Renal cortex interstitium (tissue), 15 donors: ENCODE measurements at places on chromosomes 2 and 18.

DNA sequence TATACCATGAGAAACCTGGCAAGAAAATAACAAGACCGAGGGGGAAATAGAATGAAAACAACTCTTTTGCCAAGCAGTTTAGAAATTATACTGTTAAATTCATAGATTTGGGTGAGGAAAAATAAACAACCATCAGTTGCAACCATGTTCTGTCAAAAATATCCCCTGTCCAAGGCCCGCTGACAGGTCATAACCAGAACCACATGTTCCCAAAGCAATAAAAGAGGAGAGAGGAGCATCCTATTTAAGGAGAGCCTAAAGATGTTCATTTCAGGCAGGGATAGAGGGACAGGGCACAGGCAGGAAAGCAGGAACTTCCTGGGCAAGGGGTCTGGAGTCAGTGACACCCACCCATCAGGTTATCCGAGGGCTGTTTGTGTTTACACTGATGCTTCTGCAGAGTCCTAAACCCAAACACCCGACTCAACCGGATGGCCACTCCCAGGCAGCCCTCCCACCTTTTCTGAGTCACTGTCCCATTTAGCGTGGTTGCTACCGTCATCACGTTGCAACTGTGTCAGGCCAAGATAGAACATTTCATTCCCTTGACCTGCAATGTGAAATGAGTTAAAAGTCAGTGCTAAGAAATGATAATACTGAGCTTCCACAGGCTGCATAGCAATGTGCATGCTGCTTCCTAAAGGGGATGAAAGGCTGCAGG lies 468.3 kb upstream of the RAB12 start:
- no peak for DNase-seq

DNA sequence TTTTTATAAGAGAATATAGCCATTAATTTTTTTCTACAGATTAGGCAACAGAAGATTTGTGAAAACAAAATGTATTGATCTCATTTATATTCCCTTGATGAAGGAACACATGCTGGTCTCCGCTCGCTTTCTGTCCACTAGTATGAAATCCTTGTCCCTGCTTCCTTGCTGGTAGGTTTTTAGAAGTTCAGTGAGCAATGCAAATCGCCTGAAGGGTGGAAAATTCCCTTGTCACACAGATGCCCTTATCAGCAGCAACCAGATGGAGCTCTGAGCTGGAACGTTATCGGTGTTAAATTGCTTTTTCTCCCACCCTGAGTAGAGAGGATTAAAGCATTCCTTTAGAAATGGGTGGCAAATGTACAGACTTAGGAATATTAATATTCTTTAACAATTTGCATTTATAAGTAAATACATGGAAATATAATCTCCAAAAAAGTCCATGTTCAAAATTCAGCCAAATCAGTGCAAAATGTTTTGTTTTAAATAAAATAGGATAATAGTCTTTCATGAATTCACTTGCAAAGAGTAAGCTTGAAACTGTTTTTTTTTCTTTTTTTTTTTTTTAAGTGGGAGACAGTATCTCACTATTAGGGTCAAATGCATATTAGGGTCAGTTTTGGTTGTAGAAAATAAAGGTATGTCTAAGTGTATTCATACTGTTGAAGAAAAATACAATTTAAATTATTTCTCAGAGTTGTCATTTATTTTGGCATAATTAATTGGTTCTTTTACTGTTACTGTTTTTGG lies 164.0 kb upstream of the MYO3B start:
- no peak for DNase-seq

DNA sequence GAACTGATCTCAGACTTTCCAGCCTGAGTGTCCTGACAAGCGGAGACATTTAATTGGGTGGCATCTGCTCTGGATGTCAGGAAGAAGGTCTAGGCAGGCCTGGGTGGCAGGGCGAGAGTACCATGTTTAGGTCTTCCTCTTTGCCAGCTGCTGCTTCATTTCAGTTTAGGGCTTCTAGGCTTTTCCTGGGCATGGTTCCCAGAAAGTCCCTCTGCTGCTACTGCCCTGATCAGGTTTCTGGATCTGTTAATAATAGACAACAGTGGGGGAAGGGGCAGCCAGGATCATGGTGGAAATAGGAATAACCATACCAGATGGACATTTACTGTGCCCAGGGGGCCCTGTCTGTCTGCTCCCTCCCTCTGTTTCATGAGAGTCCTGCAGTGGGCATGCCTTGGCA lies 2.3 kb upstream of the PLCD4 start:
- DNase-seq = no peak

DNA sequence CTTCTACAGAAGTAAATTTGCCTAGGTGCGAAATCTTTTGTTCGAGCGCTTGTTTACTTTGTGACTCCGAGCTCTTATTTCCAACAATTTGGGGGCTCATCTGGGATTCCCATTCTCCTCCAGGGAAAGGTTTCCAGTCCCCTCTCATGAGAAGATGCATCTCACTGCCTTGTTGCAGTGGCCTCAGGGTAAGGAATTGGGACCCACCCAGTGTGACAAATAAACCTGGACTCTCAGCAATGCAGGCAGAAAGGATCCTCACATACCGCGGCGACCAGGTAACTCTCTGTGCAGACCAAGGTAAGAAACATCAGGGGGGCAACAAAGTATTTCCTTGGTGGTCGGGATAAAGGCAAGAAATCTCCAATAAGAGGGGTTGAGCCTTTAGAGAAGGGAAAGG lies 1169.3 kb downstream of the DSC3 start:
- no peak for DNase-seq

DNA sequence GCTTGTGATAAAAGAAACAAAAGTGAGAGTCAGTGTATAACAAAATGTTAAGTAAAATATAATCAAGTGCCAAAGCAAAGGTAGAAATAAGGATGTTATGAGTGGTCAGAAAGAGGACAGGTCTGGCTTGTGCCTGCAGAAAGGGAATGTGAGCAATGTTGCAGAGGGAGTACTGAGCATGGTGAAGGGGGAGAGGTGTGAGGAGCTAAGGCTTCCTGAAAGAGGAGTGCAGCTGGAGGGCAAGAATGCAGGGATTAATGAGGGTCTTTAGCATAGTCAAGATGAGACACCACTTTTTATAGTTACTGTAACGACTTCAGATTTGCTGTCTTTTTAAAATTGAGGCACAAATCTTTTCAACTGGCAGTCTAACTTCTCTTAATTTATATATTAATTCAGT lies 22.0 kb upstream of the FIGN start:
- DNase-seq = no peak

DNA sequence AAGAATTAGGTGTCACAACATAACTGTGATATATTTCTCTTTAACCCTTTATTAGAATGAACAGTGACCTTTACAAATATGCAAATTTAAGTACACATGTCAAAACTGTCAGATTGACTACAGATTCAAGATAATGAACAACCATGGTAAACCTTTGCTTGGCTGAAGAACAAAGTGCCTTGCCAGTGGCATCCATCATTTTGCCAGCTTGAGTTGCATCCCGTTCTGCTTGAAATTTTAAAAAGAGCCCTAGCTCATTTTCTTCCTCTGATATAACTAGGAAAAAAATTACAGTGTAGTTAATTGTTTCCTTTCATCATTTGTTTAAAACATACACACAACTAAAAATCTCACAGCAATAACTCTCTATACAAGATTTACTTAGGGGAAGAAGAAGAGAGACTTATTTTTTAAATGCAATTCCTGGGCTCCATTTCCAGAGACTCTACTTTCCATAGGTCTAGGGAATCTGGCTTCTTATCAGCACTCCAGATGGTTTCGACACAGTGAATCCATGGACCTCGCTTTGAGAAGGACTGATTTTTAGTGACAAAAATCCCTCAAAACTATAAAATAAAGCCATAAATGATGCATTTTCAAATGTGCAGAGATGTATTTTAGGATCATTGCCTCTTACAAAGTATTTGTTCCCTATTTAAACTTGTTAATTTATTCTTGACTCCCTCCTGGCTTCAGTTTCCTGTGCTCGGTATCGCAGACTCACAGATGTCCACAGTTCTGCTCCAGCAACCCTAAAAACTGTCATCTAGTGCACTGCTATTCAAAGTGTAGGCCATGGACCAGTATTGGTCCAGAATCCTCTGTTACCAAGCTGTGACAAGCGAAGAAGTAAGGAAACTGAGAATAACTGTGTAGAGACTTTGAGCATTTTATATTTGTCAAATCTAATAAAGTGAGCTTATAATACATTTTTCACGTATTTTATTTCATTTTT lies 50.1 kb downstream of the ICA1L start:
- no peak for DNase-seq

DNA sequence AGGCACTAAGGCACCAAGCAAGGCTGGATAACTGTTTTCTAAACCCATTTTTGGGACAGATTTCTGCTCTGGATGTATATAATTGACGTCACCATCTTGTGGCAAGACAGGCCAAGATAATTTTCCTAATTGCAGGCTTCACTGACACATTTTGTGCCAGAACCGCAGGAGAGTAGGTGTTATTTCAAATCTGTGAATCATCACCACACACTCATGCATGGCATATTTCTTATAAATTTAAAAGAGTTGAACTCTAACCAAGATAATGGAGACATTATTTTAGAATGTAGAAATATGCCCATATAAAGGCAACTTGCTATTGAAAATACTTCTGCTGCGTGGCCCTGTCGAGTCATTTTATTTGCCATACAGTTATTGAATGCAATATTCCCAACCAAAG lies 68.3 kb upstream of the ACYP2 start:
- DNase-seq = no peak

DNA sequence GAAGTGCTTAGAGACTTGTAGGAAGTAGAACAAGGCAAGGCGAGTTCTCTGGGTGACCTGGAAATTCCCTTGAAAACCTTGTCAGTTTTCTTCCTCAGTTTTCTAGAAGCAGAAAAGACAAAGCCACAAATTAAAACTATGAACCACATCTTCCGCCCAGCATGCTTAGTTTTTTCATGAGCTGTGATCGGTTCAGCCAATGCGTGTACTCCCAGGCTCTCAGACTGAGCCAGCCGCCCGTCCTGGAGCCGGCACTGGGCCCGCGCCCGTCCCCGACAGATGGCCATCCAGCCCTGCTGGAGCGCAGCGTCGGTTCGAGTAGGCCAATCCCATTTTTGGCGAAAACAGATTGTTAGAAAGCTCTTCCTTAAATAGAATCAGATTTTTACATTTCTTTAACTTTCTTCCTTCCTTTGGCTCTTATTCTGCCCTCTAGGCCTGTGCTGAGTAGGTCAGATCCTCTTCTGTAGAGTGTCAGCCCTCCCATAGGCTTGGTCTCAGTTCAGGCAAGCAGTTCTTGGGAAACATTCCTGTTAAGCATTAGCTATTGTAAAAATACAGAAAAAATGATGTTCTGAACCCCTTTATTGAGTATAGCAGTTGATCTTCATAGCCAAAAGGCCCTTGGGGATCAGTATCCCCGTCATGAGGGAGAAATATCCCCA lies 112.5 kb downstream of the NCK2 start:
- DNase-seq = no peak

DNA sequence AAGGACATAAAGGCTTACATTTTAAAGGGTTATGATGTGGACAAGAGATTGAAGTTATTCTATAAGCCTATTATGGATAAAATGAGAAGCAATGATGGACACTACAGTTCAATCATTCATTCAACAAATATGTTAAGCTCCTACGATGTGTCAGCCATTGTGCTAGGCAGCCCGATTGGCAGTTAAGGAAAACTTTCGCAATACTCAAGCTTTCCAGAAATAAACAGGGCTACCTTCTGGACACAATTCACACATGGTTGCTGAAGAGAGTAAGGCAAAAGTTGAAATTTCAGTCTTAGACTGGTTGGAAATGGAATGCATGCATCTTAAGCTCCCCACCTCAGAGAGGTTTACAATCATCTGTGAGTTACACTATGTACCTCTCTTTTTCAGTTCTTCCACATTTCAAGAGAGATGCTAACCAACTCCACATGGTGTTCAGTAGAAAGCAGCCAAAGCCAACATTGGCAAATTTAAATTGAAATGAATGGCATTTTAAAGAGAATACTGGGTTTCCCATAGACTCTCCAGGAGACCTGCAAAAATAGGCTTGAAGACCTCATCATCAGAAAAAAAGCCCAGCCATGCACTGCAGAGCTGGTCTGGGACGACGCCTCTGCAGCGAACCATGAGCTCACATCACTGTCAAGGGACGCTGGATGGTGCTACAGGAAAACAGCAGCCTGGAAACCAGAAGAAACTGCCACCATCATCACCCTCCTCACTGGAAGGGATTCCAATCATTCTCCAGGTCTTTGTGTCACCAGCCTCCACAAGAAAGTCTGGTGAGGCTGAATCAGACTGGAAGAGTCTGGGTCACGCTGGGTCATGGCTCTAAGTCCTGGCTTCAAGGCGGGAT lies 276.3 kb downstream of the AFF3 start:
- DNase-seq = no peak

DNA sequence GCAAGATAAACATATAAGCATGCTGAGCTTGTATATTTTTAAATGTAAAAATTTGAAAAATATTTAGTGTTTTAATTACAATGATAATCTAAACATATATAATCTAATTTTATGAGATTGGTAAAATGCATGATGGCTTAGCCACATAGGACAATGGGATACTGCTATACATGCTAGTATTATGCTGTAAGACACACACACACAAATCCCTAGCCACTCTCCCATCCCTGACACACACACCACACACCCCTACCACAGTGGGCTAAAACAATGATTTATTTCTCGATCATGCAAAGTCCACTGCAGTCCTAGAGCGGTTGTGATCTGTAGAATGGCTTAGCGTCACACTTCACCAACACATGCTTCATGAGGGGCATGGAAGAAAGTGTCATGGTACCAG lies 36.3 kb upstream of the AP1S3 start:
- DNase-seq = no peak

GRCh38 chr2:134127496-134127895 lies 126.4 kb upstream of the MGAT5 start:
- DNase-seq = no peak

DNA sequence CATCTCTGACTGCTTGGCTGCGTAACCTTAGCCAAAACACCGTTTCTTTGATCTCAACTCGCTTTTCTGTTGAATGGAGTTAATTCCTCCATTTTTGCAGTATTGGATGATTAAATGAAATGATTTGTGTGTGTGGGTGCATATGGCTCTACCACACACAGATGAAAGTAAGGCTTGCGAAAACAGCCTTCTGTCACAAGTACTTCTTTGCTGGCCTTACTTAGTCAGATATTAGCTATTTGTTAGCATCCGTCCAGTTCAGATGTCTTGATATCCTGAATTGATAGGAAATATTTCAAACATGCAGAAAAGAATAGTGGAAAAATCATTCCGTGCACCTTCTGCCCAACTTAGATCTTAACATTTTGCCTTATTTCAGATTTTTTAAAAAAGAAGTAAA lies 21.8 kb downstream of the NCOA1 start:
- DNase-seq = no peak

- no peak for DNase-seq
Observed at GRCh38 chr2:241994086-241994485, 124.6 kb downstream of the RTP5 start.

DNA sequence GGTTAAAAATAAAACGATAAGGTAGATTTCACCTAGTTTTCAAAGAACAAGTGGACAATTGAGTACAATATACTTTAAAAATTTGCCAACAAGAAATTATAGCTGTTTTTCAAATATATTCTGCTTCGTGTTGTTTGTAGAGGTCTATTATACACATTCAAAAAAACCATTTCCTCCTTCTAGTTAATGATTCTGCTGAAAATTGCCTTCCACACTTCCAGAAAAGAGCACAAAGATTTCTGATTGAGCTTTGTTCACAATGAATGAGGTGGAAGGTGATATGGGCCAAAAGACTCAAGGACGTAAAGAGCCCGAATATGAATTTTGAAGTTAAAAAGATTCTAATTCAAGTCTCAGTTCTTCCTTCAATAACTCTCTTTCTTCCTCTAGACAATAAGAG lies 277.0 kb upstream of the SESTD1 start:
- no peak for DNase-seq
